ENCODE measurements at places on chromosomes 7 and 10.

- DNase-seq: no peak
Measured at GRCh38 chr7:115306586-115306985, 384.7 kb downstream of the MDFIC start.

GRCh38 chr10:99711129-99711719 lies 20.7 kb downstream of the COX15 start:
- DNase-seq: no peak

GRCh38 chr10:103765981-103766380 lies 89.4 kb downstream of the SH3PXD2A start:
- no peak for DNase-seq

GRCh38 chr7:47383696-47384445 lies 198.0 kb downstream of the TNS3 start:
- DNase-seq: no peak

GRCh38 chr10:103021900-103022293 lies 103.8 kb downstream of the CNNM2 start:
- no peak for DNase-seq

DNA sequence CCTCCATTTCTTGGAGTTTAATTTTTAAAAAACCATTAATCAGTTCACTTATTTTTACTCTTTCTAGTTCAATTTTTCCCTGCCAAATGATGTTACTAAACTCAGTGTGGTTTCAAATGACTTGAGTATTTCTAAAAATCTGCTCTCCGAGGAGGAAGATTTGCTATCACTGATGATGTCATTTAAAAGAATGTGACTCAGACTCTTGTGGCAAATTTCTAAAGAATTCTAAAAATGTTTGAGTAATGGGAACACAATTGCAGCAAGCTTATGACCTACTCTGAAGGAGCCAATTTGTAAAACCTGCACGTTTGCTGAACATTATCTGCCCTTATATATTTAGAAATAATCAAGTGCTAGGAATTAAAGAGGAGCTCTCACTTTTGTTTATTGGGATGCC lies 88.6 kb downstream of the SPAG6 start:
- no peak for DNase-seq

DNA sequence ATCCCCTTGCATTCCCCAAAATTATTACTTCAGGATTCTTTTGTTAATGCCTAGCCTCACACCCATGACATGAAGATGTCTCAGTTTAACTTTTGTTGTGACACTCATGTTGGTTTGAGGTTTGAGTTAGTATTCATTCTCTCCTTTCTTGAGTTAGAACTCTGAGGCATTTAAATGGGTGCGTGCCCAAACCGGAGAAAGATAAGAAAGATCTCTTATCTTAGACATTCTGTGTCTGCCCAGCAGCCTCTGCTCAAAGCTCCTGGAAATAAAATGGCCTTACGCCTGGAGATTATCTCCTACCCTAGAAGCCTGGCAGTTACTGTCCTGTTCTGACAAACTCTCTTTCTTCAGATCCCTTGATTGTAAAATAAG lies 26.3 kb downstream of the WBP1L start:
- DNase-seq: no peak

DNA sequence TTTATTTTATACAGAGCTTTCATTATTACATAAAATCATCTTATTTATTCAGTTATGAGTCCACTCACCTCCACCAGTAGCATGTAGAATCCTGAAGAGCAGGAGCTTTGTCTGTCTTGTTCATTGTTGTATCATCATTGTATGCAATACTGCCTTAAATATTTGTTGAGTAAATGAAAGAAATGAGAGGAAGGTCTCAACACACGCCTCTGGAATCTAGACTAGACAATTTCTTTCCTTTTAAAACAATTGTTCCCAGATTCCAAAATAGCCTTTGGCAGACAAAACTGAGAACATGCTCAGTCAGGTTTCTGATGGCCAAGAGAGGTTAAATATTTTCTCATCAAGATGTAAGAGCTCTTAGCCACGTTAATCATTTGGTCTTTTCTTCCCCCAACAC lies 173.1 kb upstream of the AGR3 start:
- DNase-seq: no peak

DNA sequence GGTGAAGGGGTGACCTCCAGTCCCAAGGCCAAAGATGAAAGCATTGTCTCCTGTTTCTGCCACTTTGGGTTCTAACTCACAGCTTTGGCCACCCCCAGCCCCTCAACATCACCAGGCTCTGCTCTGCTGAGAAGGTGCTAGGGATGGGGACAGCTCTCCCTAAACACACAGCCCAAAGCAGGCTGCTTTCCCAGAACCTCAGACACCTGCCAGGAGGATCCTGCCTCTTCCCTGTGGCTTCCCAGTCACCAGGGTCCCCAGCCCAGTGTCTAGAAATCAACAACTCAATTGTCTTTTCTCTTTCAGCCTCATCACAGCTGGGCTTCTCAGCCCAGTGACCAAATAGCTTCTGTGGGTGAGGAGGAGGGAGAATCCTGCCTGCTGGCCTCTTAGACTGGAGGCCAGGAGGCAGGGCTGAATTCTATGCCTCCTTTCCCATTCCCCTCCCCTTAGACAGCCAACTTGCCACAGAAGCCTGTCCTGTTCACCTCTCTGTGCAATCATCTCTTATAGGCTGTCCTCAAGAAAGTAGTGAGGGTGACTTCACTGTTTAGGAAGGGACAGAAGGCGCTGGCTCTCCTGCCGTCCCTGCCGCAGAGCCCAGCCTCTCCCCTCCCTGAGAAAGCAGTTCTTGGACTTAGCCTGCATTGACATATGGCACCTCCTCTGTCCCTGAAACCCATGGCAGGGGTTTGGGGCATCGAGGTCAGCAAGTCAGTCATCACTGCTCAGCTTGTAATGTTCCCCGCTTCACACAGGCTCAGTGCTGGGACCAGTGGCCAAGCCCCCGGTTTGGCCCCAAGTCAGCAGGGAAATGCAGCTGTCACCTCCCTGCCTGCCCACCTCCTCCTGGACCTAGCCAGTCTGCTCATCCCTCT lies 3.7 kb downstream of the FGF8 start:
- DNase-seq: no peak

DNA sequence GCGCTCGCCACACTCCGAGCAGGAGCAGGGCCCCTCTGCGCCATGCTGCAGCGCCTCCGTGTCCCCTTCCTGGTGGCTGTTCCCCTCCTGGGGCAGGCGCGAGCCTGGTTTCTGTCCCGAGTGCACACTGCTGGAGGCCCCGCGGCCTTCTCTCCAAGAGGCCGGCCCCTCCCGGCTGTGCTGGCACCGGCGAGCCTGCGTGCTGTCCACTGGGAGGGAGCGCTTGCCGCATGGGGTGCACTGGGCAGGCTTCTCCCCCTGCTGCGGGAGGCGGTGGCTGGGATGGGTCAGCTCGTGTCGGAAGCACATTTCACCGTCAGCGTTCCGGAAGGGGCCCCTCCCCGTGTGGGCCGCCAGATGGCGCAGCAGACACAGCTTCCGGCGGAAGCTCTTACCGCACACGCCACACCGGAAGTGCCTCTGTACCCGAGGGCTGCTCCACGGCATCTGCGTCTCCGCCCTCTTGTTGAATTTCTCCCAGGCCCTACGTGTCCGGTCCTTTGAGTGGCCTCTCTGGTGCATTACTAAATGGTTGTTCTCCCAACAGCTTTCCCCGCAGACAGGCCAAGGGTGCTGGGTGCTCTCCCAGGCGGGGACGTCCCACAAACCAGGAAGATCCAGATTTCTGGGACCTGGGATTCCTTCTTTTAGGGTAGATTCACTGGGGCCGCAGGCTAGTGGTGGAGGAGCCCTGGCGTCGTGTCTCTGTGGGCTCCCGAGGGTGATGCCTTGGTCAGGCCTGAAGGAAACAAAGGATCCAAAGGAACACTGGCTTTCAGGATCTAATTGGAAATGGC lies 18.7 kb downstream of the ZNF786 start:
- no peak for DNase-seq

DNA sequence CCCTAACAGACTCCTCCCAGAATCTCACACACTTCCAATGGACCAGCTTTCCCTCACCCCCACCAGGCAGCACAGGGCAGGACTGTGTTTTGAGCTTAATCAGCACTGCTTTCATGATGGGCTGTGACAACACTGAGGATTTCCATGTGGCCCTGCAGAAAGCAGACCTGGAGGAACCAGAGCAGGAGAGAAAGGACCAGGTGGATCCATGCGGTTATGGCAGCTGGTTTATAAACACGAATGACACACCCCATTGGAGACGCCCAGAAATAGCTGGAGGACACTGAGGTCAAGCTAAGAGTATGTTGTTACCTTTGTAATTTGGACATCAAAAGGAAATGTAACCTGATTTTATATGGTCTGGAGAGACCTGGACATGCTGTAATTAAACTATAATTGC lies 31.7 kb upstream of the HERPUD2 start:
- no peak for DNase-seq

- DNase-seq: no peak
Measured at GRCh38 chr7:149729586-149729982, 43.8 kb downstream of the ZNF467 start.
